ENCODE measurements at places on chromosomes 11 and 22.

DNA sequence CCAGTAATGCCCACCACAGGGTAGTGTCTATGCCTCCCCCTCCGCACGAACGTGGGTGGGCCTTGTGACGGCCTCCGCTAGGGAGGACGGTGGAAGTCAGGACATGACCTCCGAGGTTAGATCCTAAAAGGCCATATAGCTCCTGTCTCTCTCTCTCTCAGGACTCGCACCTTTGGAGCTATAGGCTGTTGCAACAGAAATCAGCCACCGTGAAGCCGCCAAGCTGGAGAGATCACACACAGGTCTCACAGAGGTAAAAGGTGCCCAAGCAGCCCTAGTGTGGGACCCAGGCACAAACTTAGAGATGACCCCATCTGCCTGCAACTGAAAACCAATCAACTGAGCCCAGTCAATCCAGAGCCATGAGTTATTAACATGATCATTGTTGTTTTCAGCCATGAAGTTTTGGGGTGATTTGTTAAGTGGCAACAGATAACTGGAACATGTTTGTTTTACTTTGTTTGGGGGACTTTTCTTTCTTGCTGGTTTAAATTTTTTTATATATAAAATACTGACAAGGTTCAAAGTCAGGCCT, 7.4 kb upstream of the NAP1L4 start:
- DNase-seq, result no peak

DNA sequence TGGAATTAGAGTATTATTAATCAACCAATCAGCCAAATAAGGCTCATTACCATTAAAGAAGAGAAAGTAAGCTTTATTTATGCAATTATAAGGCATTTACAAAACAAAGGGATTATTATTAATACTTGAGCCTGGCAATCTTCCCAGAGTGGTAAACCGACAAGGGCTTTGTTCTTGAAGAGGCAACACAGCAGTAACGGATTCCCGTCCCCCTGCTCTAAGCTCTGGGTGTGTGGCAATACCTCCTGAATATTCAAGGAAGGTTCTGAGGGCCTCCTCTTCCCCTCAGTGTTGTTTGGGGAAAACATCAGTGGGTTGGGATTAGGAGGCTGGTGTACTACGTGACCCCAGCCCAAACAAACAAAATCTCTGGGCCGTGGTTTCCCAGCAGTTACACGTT, 176.5 kb downstream of the TENM4 start:
- DNase-seq, result no peak

DNA sequence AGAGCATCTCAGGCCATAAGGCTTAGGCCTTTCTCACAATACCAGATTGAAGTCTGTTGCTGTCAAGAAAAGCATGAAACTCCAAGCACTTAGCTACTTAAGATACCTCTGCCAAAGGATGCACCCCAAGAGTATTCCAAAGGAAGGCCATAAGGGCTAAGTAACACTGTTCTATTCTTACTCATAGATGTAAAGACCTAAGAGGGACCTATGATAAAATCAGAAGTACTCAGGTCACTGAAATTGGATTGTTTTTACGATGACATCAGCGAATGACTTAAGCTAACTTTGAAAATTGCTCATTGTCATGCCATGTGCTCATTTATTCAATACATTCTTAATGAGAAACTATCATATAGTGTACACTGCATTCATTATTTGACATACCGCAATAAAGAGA, 172.8 kb downstream of the KCNA4 start:
- no peak for DNase-seq

DNA sequence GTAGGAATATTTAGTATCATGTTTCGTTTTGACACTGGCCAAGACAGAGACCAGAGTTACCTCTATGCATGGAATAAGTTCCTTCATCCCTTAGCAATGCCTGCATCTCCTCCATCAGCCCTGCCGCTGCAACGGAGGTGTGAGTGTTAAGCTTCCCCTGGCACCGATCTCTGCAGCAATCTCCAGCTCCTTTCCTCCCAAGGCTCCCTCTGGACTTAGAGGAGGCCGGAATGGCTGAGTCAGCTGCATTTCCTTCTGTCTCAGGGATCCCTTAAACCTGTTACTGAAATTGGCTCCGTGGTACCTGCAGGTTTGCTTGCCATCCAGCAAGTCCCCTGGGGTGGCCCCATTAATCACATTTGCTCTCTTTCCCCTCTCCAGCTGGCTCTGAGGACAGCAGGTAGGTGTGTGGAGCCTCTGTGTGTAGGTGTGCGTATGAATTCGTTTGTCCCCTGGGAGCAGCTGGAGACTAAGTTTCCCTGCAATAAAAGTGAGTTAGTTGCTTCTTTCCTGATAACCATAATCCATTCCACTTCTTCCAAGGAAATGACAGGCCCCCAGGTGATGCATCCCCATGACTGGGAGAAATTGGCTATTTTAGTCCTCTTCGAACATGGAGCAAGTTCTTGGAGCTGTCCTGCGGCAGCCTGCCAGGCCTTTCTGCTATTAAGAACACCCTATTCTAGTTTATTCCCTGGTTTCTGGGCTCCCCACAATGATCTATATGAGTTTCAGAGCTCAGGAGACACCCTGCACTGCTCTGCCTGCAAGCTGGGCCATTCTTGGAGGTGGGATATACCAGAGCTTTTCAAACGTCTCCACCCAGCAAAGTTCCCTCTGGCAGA, 457.2 kb upstream of the CADM1 start:
- DNase-seq, result no peak

DNA sequence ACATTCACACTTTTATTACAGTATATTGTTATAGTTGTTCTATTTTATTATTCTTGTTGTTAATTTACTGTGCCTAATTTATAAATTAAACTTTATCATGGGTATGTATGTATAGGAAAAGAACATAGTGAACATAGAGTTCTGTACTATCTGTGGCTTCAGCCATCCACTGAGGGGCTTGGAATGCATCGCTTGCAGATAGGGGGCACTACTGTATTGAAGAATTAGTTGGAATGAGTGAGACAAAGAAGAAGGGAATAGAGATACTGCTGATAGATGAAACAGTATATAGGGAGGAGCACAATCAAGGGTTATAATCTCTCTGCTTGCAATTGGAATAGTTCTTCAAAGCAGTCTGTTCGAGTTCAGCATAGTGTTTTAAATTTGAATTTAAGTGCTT, 432.2 kb downstream of the RAB38 start:
- no peak for DNase-seq

- DNase-seq, result no peak
Measured at GRCh38 chr22:35726933-35727332, 9.3 kb downstream of the APOL5 start.

GRCh38 chr22:23752750-23753149, 1.5 kb downstream of the VPREB3 start:
- no peak for DNase-seq

DNA sequence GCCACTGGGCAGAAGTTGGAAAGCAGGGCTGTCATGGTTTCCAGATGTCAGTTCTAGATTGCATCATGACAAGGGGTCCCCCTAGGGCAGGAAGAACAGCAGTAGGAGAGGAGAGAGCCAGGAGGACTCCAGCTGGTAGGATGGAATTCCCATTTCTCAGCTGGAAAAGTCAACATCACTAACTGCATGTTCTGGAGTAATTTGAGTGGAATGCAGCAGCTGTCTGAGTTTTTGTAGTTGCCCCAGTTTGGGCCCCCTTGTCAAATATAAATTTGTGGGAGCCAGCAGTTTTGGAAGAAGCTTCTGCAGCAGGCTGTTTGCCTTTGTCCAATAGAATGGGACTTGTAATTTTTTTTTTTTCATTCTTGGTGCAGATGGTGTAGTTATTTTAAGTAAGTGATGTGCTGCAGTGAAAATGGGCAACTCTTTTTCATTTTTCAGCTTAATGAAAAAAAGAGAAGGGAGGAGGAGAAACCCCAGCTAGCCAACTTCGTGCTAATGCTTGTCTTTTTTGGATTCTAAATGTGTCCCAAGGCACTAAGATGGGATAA, 86.9 kb downstream of the LDLRAD3 start:
- no peak for DNase-seq

- DNase-seq, result no peak
Measured at GRCh38 chr11:84882056-84882455, 745.1 kb downstream of the DLG2 start.

GRCh38 chr11:69774354-69775162, 583 bp downstream of the FGF4 start:
- no peak for DNase-seq

DNA sequence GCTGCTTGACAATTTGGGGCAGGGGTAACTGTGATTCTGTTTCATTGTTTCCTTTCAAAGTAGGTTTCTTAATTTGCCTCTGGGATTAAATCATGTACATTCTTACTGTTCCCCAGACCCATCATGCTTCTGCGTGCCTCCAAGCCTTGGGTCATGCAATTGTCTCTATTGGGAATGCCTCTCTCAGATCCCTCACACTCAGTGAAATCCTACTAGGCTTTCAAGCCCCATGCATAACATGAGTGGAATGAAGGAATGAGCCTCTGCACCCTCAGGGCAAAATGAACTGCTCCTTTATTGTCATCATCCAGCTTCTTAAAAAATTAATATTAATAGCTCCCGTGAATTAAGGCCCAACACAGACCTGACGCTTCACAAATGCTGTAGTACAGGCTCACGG, 381.7 kb downstream of the TENM4 start:
- DNase-seq, result no peak

- DNase-seq, result no peak
Measured at GRCh38 chr22:37199760-37200108, 11.7 kb upstream of the C1QTNF6 start.

DNA sequence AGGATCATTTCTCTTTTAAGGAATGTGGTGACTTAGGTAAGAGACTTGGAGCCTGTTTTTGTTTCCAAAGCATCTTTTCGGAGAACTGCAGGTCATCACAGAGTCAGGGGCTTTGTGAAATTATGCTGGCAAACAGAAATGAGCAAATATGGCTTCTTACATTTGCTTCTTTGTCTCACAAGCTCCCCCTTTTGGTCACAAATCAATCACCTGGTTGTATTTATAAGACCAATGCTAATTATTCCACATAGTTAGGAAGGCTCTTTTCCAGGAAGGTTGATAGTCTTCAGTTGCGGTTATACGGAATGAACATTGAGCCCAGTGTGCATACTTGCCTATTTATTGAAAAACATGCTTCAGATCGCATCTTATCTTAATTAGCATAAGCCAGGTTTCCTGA, 34.6 kb upstream of the CEP126 start:
- no peak for DNase-seq

DNA sequence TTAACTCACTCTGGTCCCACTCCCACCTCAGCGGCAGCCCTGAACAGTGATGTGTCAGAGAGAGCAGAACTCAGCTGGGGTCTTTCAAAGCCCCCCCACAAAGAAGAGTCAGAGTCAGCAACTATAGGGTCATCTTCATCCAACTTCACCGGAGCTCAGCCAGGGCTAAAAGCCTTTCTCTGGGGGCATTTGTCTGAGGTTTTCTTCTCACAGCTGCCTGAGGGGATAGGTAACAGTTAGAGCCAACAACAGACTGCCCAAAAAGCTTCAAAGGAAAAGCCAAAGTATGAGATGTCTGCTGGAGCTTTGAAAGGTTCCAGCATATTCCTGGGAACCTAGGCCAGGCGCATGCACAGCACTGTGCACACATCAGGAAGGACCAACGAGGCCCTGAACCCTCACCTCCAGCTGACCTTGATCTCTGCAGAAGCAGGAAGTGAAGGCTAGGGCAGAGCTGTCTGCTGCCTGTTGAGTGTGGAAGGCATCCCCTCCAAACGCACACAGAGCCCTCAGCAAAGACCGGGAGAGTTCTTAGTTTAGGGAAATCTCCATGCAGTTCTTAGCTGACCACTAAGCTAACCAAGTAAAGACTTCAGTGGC, 28.1 kb upstream of the COMT start:
- no peak for DNase-seq

GRCh38 chr22:19654338-19654987, 59.8 kb upstream of the SEPTIN5 start:
- no peak for DNase-seq

DNA sequence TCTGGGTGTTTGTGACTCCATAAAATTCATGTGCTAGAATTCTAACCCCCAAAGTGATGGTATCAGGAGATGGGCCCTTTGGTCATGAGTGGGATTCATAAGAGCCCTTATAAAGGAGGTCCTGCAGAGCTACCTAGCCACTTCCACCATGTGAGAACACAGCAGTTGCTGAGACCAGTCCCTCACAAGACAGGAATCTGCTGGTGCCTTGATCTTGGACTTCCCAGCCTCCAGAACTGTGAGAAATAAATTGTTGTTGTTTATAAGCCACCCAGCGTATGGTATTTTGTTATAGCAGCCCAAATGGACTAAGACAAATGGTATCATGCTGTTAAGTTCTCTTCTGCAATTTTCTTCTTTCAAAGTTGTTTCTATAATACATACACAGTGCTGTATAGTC, 1.5 kb upstream of the PLAAT5 start:
- no peak for DNase-seq

GRCh38 chr22:24005201-24005600, at the start of gene GSTT4:
TSS of gene GSTT4 (minus strand) at chr22:24005453. CDS start at chr22:24005356, 97 bp downstream.
- no peak for DNase-seq

DNA sequence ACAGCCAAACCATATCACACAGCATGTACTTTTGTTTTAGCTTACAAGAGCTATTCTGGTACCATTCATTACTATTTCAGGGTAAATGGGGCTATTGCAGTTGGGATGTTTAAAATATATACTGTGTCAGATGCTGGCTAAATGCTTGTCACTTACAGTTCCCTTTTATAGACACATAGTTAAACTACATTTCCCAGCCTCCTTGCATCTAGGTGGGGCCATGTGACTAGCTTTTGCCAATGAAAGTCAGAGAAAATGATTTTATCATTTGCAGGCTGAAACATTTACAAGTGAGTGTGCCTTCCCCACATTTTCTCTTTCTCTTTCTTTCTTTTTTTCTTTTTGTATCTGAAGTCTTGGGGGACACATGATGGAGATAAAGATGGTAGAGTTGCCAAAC, 7.8 kb upstream of the IFTAP start:
- no peak for DNase-seq

GRCh38 chr11:125320347-125321076, 156.0 kb downstream of the PKNOX2 start:
- no peak for DNase-seq

DNA sequence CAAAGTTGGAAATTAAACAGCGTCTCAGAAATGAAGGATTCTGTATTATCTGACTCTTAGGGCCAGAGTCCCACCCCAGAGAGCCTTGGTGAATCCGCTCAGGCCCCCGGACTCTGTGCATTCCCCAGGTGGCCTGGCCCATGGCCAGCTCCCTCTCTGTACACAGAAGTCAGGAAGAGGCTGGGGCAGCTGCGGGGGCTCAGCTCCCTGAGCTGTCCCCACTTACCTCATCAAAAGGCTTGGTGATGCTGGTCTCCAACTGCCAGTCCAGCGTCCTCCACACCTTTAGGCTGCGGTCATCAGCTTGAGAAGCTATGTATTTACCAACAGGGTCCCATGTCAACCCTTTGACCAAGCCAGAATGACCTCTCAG, 35.0 kb downstream of the HIRA start:
- DNase-seq, result no peak

GRCh38 chr11:63503492-63503891, 2.4 kb upstream of the LGALS12 start:
- no peak for DNase-seq

DNA sequence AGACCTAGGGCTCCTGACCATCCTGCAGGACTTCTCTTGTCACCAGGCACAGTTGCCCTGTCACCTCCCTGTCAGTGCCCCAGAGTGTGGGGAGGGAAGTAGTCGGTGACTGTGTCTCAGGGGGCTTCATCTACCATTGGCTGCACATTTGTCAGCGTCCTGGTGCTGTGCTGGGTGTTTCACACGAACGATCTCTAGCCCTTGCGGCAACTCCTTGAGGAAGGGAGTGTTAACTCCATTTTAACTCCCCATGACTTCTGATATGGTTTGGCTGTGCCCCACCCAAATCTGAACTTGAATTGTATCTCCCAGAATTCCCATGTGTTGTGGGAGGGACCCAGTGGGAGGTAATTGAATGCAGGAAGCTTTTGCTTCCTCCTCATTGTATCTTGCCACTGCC, 7.1 kb downstream of the TSKU start:
- no peak for DNase-seq
